ENCODE measurements at places on chromosomes 7 and 10.

- DNase-seq = no peak
Measured at GRCh38 chr7:1103009-1103788, 15.3 kb downstream of the GPER1 start.

DNA sequence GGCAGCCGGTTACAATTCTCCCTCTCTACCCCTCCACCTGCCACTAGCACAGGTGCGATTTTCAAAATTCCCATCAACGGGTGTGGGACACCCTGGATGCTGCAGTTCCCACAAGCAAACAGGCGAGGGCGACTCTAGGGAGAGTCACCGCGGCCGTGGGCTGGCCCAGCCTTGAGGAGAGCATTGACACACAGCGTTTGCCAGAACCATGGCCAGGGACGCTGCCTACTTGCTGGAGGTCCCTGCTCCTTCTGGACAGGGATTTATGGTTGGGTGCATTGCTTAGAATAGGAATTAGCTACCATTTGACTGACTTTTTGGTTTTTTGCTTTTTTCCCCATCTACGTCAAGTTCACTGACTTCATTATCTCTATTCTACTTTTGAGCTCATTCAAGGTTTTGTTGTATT is 19.0 kb upstream of the CLDN4 start:
- no peak for DNase-seq

GRCh38 chr7:139355320-139355719 is 4.4 kb upstream of the LUC7L2 start:
- DNase-seq = no peak

DNA sequence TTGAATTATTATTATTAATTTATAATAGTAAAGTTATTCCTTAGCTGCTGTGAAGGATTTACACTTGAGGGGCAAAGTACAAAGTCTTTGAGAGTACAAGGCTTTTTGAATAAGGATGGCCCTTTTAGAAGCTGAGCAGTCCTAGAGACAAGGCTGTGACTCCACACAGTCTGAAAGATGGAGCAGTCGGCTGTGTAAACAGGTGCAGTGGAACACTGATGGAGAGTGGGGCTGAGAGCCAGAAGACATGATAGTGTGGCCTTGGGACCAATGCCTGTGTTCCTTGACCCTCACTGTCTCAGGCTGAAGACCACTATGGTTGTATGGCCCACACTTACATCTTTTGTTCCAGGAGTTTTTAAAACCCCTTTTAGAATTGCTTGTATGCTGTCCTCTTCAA is 311.2 kb upstream of the PHF14 start:
- no peak for DNase-seq

GRCh38 chr7:29270594-29271318 is 76.2 kb downstream of the CHN2 start:
- no peak for DNase-seq

DNA sequence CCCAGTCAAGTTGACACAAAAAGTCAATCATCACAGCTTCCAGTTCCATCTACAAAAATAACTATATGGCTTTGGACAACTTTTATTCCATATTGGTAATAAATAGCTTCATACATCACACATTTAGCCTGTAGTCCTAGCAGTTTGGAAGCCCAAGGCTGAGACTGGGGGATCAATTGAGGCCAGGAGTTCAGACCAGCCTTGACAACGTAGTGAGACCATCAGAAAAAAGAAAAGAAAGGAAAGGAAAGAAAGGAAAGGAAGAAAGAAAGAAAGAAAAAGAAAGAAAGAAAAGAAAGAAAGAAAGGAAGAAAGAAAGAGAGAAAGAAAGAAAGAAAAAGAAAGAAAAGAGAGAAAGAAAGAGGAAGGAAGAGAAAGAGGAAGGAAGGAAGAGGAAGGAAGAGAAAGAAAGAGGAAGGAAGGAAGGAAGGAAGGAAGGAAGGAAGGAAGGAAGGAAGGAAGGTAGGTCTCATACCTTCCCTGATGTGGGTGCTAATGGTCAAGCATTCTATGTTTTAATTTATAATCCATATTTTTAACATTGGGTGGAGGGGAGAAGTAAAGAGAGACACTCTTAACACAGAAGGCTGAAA is 37.8 kb downstream of the CAV1 start:
- DNase-seq = no peak

- no peak for DNase-seq
Measured at GRCh38 chr10:48487244-48487643, 117.6 kb downstream of the ARHGAP22 start.

- DNase-seq = peak; percentile 82
Measured at GRCh38 chr10:63286754-63287264, 153.7 kb downstream of the NRBF2 start.
